ENCODE measurements at places on chromosomes 3 and 15. TPM values are rescaled to one million over a fixed set of nuclear protein-coding genes. Genes with fewer than 3 reads are reported as not detected.

ANKRD63 gene
- total RNA-seq: not detected

ASB14 gene
- not detected for total RNA-seq

SLC6A1 gene
- total RNA-seq: not detected

RAB27A gene
- total RNA-seq: 30.9 TPM

KIF7 gene
- total RNA-seq: 11.3 TPM

ISY1 gene
- 59.4 TPM for total RNA-seq

DNA sequence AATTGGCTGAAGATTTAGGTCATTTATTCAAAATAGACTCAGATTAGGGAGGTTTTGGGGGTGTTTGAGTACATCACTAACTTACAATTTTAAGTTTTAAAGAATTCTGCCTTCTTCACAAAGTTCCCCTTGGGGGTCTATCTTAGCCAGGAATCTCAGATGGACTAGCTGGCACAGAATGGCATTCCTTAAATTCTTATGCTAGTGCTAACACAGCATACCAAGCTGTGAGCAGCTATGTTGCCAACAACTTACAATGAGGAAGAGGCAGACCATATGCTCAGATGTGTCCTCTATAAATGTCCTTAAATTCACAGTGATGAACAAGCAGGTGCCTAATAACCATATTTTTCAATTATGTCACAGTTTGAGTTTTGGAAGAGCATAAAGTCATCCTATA is 60.9 kb upstream of the NPHP3 start:
- DNase-seq: no peak

- DNase-seq: no peak
These were observed 53.0 kb downstream of the PIAS1 start for GRCh38 chr15:68107142-68107541.

- DNase-seq: no peak
These were observed 355.9 kb downstream of the OXSM start for GRCh38 chr3:26145769-26146168.

DNA sequence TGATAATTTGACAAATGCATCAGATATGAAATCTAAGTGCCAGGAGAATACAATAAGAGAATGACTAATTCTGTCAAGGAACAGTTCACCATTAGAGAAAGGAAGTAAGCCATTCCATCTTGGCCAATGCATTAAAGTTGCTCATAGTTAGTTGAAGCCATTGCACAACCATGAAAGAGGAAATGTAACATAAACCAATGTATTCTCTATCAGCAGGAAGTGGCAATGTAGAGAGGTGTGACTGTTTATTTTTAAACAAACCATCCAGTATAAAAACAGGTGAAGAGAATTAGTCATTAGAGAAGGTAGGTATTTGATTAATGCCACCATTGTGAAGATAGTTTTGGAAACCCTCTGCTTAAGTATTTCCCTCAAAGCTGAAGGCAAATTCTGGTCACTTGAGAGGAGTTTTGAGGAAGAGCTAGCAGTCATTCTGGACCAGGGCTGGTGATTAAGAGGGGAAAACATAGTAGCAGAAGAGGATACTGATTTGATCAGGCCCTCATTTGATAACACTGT is 10.7 kb upstream of the ANXA2 start:
- peak; percentile 78 for DNase-seq

DNA sequence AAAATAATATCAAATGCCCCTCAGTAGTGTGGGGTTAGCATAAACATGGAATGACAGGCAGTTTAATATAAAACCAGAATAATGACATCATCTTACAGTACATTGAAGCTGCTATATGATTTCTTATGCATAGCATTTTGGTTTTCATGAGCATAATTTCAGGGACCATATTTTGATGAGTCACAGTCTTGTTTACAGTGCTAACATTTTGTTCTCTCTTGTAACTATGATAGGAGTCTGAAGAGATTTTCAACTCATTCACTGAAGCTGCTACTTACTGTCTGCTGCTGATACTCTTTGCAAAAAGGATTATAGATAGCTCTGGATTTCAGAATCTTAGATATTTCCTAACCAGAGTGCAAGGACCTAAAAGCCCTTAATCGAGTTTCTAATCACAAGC is 92.6 kb upstream of the CCDC54 start:
- no peak for DNase-seq

- no peak for DNase-seq
These were observed 101.7 kb downstream of the ADCY5 start for GRCh38 chr3:123347205-123347604.

DNA sequence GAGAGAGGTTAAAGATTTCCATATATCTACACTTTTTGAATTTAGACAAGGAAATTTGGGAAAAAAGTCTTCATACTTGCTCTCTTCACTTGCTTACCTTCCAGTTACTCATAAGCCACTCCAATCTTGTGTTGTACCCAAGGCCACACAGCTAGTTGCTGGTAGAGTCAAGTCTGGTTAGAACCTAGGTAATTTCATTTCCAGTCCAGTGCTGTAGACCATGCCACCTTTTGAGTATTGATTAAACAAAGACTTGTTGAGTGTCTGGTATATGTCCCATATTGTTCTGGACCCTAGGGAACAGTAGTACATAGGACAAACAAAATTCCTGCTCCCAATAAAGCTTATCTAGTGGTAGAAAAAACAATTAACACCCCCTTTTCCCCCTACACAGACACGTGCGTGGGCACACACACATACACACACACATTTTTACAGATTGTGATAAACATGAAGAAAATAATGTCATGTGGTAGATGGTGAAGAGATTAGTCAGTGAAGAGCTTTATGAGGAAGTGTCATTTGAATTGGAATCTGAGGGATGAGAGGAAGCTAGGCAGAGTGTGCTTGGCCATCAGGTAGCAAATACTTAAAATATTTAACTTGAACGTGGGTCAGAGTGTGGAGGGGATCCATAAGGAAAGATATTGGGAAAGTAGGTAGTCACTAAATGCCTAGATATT is 2.1 kb downstream of the CMC1 start:
- no peak for DNase-seq

DNA sequence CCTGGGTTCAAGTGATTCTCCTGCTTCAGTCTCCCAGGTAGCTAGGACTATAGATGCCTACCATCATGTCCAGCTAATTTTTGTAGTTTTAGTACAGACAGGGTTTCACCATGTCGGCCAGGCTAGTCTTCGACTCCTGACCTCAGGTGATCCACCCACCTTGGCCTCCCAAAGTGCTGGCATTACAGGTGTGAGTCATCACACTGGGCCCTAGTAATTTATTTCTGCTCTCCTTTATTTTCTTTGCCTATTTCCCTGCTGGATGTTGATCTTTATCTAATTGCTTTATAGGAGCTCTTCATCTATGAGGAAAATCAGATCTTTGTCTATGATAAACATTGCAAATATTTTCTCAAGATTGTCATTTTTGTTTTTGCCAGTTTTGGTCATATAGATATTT is 31.7 kb downstream of the UQCC5 start:
- DNase-seq: no peak

DNA sequence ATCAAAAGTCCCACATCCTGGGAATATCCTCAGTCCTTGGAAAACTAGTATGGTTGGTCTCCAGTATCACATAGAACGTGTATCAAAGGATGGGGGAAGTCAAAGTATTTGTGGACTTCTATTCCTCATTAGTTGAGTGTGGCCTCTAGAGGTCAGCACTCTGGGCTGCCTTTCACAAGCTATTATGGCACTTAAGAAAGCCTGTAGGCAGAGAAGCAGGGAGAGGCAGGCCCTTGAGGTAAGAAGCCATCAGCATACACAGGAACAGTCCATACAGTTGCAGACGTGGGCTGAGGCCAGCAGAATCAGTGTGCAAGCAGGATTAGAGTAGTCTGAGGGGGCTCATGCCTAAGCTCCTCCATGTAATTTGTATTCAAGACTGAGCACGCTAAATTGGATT is 341.7 kb downstream of the CLSTN2 start:
- DNase-seq: peak; percentile 5

DNA sequence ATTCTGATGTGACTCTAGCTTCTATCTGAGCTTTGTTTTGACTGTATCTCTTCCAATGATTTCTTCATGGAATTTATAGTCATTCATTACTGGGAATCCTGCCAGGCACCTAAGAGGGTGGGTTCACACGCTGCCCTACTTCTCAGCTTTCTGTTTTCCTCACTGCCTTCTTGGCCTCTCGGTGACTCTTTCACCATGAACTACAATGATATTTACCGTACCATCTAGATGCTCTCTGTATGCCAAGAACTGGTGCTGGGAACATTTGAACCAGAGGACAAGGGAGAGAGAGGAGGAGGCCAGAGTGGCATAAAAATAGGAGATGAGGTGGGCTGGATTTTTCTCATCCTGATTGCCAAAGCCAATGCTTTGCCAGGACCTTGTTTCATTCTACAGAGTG is 280.0 kb upstream of the P2RY1 start:
- peak; percentile 51 for DNase-seq

DNA sequence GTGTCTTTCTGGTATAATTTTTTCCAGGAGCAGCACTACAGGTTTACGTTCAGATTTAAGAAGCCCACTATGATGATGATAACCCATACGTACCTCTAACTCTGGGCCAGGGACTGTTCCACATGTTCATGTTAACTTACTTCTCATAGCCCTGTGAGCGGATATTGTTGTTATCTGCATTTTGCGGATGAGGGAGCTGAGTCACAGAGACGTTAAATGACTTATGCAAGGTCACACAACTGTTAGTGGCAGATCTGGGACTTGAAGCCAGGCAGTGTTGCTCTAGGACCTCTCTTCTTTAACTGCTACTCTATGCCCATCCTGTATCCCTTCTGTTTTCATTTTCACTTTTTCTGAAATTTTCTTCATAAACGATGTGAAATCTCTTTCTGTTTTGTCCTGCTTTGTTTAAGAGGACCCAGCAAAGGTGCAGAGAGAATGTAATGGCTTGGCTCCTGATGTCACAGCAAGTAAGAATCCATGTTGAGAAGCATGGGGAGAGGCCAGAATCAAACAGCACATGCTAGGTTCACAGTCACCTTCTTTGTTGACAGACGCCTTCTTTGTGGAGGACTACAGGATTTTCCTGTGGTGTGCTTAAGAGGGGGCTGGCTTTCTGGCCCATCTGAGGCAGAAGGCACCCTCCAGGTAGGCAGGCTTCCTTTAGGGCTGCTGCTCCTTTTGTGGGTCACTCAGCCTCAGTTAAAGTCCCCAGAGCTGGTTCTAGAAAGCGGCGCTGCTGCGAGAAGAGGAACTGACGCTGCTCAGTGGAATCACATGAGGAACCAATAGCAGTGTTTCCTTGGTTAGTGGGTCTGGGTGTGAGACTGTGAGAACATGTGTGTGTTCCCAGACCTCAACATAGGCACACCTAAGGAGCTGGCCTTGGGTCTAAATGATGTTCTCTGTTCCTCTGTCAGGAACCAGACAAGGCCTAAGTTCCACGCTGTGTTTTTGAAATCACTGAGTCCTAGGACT is 121.6 kb downstream of the TMEM108 start:
- no peak for DNase-seq

GRCh38 chr15:29792426-29793159 is 29.7 kb downstream of the TJP1 start:
- no peak for DNase-seq

- no peak for DNase-seq
These were observed 22.1 kb upstream of the LARS2 start for GRCh38 chr3:45366290-45366689.

GRCh38 chr3:46987319-46987742 is 7.9 kb downstream of the NBEAL2 start:
- DNase-seq: no peak

DNA sequence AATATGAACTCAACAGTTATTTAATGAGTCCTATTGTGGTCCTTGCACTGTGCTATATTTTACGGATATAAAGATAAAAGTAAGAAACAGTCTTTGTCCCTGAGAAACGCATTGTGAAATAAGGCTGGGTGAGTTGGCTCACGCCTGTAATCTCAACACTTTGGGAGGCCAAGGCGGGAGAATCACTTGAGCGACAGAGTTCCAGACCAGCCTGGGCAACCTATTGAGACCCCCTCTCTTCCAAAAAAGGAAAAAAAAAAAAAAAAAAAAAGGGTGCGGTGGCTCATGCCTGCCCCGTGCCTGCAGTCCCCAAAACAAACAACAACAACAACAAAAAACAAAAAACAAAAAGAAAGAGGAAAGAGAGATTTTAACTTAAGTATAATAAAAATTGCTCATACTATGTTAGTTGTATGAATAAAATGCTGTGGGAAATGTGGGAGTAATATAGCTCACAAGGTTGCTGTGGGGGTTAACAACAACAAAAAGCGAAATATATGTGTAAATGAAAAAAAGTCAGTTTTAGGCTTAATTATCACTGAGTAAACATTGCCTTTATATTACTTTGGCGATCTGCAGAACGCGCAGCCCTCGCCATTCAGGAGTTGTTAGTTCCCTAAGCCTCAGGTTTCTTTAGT is 461 bp upstream of the FNDC3B start:
- no peak for DNase-seq

DNA sequence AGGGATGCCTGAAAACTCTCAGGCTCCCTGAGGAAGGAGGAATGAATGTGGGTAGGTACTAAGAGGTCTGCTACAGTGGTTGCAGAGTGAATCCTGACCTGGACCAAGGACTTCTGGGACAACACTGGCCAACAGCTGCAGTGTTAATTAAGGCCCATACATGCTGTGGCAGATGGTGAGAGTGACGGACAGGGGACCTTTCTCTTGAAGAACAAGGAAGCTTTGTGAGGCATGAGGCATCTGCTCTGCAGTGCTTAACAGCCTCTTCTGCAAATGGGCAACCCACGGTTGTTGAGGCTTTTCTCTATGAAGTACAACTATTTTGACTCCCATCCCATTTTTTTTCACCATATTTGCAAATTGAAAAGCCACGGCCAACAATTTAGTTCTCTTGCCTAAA is 26.6 kb upstream of the ACAN start:
- no peak for DNase-seq

DNA sequence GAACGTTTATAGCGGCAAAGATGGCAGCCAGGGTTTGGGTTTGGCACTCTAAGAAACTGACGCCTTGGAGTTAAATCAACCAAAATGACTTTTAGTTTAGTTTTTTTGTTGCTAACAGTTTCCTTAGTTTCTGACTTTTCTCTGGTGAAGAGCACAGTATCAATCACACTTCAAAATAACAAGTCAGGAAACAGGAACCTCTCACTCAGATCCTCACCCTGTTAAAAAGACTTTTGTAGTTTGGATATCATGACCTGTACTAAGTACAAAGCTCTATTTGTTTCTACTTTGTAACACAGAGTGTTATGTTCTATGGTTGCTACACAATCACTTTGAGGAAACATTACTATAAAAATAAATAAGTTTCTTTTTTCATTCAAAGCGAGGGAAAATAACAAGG is 51.1 kb downstream of the ATP10A start:
- DNase-seq: no peak

Data from endothelial cell of umbilical vein (primary cell).